ENCODE measurements at places on chromosomes 11 and 22. TPM values are rescaled to one million over a fixed set of nuclear protein-coding genes. Genes with fewer than 3 reads are reported as not detected.

DNA sequence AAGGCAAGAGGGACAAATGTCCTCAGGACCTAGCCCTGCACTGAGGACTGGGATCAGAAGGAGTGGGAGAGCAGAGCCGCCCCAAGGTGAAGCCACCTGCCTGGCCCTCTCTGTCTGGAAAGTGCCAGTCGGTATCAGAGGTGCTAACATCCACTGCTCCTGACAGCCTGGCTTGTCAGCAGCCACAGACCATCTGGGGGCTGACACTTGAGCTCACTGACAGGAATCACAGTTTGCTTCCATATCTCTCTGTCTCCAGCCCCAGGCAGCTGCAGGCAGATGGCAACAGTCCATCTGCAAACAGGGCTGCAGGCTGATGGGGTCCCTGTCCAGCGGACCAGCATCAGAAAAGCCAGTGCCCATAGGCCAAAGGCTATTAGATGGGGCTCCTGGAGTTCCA, 5.5 kb downstream of the OPCML start:
- ATAC-seq, result no peak

- no peak for ATAC-seq
Measured at GRCh38 chr11:31714840-31715239, 96.3 kb downstream of the PAX6 start.

GRCh38 chr22:31206896-31207687, 5.0 kb upstream of the LIMK2 start:
- ATAC-seq, result no peak

- no peak for ATAC-seq
Measured at GRCh38 chr11:20046416-20046815, 113.9 kb downstream of the DBX1 start.

HOATZ gene
- total RNA-seq, result 0.15 TPM

TMEM135 gene
- 34.5 TPM for total RNA-seq

TRIM51 gene
- total RNA-seq, result not detected

OR51E2 gene
- 0.34 TPM for total RNA-seq

MRPL17 gene
- total RNA-seq, result 48.1 TPM

OR10A2 gene
- 1.1 TPM for total RNA-seq

- no peak for ATAC-seq
Measured at GRCh38 chr11:121237686-121238658, 54.6 kb upstream of the SC5D start.

- no peak for ATAC-seq
Measured at GRCh38 chr11:19374151-19374569, 133.4 kb upstream of the E2F8 start.

NXPE1 gene
- 0.58 TPM for total RNA-seq

DNA sequence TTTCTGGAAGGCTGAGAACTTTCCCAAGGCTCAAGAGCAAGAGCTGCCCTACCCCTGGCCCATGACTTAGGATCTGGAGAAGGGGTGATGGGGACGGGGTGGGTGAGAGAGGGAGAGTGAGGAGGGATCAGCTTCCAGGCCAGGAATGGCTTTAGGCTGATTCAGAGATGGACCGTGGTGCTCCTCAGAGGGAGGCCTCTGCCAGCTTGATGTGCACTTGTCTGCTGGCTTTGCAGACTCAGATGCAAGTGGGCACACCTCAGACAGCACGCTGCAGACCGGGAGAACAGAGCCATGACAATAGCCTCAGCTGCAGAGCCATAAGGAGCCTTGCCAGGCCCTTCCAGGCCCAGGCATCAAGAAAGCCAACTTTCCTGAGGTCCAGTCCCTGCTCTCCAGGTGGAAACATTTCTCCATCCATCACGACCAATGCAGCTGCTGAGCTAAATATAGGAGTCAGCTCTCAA, 41.3 kb downstream of the ALX4 start:
- ATAC-seq, result no peak

LGALS1 gene
- 29.3 TPM for total RNA-seq

POU2AF3 gene
- total RNA-seq, result 2.3 TPM

SLC5A4 gene
- total RNA-seq, result 0.16 TPM

TEX12 gene
- total RNA-seq, result 0.17 TPM

DNA sequence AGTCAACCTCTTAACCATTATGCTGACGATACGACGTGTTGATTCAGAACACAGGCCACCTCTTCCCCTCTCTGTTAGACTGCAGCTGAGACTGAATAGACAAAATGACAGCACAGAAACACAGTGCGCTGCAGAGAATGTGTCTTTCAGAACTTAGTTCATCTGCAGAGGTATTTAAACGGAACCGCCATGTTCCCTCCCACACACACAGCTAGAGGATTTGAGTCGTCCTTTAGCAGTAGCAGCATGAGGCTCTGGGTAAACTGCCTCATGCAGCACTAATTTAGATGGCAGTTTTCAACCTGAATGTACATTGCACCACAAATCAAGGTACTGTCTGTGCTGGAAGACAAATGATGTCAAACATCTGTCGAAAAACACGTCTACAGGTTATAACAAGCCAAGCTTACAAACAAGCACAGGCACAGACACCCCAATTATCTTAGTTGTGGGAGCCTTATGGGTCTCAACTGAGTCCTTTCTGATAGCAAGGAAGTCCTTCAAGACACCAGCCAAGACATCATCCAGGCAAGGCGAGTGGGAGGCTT, 76.6 kb upstream of the LRRC4C start:
- no peak for ATAC-seq

MFRP gene
- 0.26 TPM for total RNA-seq

- ATAC-seq, result no peak
Measured at GRCh38 chr11:94563848-94564467, 3.2 kb upstream of the PIWIL4 start.

DNA sequence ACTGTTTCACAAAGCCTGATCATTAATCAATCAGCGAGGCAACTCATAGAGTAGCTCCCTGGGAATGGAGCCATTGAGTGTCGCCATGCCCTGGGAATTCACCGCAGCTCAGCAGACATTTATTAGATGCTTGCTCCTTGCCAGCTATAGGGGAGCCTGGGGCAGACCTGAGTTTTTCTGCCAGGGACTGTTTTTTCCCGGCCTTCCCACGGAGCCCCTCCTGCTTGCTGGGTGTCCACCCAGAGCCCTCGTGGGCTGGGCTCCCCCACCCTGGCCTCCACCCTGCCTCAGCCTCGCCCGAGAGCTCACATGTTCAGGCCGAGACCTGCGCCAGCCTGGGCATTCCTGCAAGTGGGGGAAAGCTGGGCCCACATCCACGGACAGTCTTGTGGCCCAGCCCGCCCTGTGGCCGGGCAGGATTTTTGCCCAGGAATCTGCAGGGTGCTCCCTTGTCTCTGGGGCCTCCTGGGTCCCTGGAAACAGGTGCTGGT, 64.9 kb downstream of the SMIM38 start:
- no peak for ATAC-seq

DNA sequence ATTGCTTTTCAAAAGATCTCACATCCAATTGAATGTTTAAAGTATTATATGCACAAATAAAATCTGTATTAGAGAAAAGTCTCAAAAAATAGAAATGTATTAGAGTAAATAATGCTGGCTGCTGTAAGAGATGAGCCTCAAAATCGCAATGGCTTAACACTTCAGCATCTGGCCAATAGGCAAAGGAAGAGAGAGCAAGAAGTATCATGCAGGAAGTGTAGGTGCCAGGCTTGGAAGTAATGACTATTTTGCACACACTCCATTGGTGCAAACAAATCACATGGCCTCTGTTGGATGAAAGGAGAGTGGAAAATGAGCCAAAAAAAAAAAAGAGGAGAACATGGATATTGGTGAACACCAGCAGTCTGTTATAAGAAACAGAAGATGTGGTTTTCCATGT, 193.0 kb upstream of the E2F8 start:
- no peak for ATAC-seq

DNA sequence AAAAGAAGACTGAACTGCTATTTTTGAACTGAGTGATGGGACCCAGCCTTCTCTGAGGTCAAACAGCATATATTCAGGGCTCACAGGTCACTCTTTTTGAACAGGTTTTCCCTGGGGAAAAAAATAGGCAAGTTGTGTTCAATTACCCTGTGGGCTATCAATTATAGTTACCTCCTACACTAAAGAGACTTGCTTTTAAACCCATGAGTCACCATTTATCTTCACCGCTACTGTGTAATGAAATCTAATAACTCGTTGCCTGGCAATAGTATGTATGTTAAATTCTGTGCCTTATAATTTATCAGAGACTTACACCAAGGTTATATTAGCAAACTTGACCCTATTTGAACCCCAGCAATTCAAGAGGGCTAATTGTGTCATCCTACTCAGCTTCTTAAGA, 98.5 kb downstream of the CYP2R1 start:
- peak; percentile 68 for ATAC-seq

- ATAC-seq, result no peak
Measured at GRCh38 chr11:17988465-17988864, 24.4 kb downstream of the SERGEF start.

SERPIND1 gene
- total RNA-seq, result 0.36 TPM

DNA sequence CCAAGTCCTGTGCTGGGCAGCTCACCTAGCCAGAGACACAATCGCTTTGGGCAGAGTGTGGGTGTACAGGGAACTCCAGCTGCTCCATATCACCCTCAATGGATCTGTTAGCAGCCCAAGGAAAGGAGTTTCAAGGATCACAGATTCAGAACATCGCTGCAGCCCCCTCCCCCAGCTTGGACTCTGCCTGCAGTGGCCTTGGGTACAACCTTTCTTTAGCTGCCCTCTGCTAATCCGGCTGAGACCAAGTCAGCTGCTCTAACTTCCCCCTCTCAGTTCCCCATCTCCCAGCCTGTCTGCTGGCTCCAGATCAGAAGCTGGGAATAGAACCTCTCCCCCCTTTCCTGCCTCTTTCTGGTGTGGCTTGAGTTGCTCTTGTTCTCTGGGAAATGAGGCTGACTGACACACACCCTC, 1.3 kb downstream of the TMEM86A start:
- ATAC-seq, result no peak

- no peak for ATAC-seq
Measured at GRCh38 chr11:63621071-63621470, 6.8 kb upstream of the PLAAT3 start.

CNGA4 gene
- not detected for total RNA-seq

DNA sequence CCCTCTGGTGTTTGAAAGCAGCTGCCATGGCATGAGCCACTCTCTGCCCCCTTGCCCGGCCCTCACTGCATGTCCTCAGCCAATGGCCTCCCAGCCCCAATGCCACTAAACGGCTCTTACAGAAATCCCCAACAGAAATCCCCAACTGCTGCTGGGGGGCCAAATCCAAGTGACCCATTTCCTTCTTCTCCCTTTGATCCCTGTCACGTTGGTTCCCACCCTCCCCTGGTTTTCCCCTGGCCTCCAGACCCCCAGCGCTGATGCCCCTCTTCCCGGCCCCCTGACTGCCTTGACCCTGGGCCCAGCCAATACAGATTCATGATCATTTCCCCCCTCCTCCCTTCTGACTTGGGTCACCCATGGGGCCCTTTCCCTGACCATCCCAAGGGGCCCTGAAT, 30.9 kb downstream of the IGLL1 start:
- no peak for ATAC-seq

HIPK3 gene
- total RNA-seq, result 47.7 TPM

GUCY1A2 gene
- 5.1 TPM for total RNA-seq

LARGE2 gene
- total RNA-seq, result 0.93 TPM

GRCh38 chr22:27066856-27067255, 409.5 kb downstream of the MIAT start:
- ATAC-seq, result no peak

APOA1 gene
- 1.9 TPM for total RNA-seq

GRCh38 chr11:91608677-91609076, 615.9 kb upstream of the FAT3 start:
- no peak for ATAC-seq

FOSL1 gene
- total RNA-seq, result 0.52 TPM

OR52E8 gene
- total RNA-seq, result not detected

CD6 gene
- total RNA-seq, result 0.52 TPM

DNA sequence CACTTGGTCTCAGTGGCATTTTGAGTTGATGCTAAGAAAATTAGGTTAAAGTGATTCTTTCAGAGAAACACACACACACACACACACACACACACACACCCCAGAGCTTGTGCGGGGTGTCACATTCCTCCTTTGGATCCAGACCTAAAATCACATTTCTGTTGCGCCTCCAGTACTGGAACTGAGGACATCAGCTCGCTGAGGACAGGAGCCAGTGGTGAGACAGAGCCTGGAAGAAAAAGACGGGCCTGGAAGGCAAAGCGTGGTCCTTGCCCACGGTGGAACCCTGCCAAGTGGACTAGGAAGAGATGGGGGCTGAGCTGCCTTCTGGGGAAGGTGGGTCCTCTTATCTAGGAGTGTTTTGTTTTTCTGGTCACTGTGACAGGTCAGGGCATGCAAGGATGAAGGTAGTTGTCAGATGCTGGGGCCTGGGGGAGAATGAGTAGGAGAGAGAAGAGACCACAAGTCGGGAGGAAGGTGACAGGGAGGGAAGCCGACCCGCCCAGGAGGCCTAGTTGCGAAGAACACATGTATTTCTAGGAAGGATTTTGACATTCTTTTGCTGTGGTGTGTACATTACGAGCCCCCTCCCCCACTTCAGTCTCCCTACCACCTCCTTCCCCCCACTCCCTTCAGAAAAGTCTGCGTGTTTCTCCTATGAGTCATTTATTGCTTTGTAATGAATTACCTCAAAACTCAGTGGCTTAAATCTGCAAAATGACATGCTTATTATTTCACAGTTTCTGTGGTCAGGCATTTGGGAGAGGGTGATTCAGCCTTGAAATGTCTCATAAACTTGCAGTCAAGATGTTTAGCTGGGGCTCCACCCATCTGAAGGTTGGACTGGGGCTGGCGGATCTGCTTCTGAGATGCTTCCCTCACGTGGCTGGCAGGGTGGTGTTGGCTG, 4.8 kb upstream of the ELFN2 start:
- ATAC-seq, result peak; percentile 50

DNA sequence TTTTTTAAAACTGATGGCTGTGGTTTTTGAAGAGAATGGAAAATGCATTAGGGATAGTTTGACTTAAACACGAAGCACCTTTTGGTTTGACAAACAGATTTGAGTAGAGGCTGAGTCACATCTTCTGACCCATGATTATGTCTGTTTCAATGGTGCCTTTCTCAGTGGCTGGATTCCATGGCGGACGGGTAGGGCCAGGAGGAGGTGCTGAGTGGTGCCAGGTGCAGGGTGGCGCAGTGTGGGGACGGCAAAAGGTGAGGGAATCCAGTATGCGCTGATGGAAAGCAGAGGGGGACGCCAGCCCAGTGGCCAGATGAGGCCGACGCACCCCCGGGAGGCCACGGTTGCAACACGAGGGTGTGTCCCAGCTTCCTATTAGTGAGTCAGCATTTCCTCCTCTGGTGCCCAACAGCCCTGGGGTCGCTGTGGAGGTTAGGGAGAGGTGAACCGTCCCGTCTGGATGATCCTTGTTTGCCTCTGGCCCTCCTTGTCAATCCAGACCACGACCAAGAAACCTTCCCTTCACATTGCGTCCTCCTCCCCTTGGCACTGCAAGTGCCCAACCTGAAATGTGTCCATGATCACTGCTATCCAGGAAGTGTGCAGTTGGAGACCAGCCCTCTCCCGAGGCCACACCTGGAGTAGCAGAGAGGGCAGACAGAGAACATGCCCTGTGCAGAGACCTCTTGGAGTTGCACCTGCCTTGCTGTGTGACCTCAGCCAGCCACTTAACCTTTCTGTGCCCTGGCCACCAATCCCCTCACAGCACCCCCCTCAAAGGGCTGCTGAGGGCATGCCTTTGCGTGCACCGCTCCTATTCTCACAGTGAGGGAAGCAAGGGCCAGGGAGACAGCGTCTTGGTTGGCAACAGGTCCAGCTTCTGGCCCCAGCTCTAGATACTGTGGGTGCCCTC, 32.5 kb upstream of the ATXN10 start:
- no peak for ATAC-seq
